Activated T-cell treated with anti-CD3 and anti-CD28 coated beads for 24 hours (primary cell): ENCODE measurements at places on chromosomes 2 and 18.
A peak's percentile ranks its signal among the peaks of the same experiment; 100 is the strongest.

- DNase-seq: peak; percentile 60
These were observed 21.9 kb downstream of the MRPL35 start for GRCh38 chr2:86221066-86221684.

GRCh38 chr2:209553913-209554312 is 130.1 kb downstream of the MAP2 start:
- no peak for DNase-seq

GRCh38 chr2:165899311-165899710 is 54.3 kb downstream of the TTC21B start:
- no peak for DNase-seq

- DNase-seq: no peak
These were observed 125.9 kb upstream of the RNF152 start for GRCh38 chr18:62018759-62019041.

- no peak for DNase-seq
These were observed 254.2 kb downstream of the PDE11A start for GRCh38 chr2:177818412-177818811.
